Natural killer cell treated with Interleukin-12 subunit alpha and Interleukin-12 subunit beta and Interleukin-15 and Interleukin-18, amount 100 ng/mL, for 72 hours (primary cell): ENCODE measurements at places on chromosomes 2 and 18. TPM values are rescaled to one million over a fixed set of nuclear protein-coding genes. Genes with fewer than 3 reads are reported as not detected.

The INHA gene
- not detected for total RNA-seq

The C2orf80 gene
- not detected for total RNA-seq

The D2HGDH gene
- 36.6 TPM for total RNA-seq

DNA sequence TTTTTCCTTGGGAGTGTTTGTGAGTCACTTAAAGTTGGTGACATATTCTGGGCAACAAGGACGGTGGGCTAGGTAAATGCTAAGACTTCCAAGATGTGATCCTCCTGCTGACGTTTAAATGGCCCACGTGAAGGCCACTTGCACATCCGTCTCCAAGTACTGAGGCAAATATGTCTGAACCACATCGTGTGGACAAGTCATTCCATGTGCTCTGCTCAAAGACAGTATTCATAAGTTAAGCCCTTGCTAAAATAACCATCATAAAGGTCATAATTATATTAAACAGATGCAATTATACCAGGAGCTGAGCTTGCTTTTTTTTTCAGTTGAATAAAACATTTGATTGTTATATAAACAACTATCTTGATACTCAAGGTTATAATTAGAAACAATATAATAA, 44.8 kb downstream of the SPP2 start:
- no peaks in the 10 kb centered on the region for H3K36me3 ChIP-seq
- no peak for DNase-seq
- peaks cover 24% of the 10 kb centered on the region for H3K4me1 ChIP-seq
- no peak overlapping the region for H3K4me3 ChIP-seq
- no peak overlapping the region for H3K27ac ChIP-seq

DNA sequence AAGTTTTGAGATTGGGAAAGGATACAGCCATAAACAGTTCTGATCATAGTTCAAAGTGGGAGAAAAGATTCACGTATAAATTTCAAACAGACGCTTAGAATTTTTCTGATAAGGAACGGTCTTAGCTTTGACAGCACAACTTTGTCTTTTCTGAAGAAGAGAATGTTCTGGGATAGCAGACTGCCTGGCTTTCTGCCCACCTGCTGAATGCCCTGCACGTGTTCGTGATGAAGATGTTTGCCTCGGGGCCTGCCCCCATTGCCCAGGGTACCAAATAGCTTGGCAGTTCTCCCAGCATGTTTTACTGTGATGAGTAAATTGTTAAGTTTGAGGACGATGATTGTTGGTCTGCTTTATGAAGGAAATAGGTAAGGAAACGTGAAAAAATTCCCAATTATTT, 4.6 kb downstream of the MRPL33 start:
- no peak overlapping the region for H3K27ac ChIP-seq
- peaks cover 30% of the 10 kb centered on the region for H3K4me1 ChIP-seq
- peaks cover 37% of the 10 kb centered on the region for H3K36me3 ChIP-seq
- no peaks in the 10 kb centered on the region for H3K27me3 ChIP-seq
- no peak overlapping the region for H3K4me3 ChIP-seq

GRCh38 chr2:101400048-101400447, 12.7 kb upstream of the CREG2 start:
- H3K4me3 ChIP-seq, result no peak overlapping the region
- H3K27ac ChIP-seq, result no peak overlapping the region
- no peak for DNase-seq

DNA sequence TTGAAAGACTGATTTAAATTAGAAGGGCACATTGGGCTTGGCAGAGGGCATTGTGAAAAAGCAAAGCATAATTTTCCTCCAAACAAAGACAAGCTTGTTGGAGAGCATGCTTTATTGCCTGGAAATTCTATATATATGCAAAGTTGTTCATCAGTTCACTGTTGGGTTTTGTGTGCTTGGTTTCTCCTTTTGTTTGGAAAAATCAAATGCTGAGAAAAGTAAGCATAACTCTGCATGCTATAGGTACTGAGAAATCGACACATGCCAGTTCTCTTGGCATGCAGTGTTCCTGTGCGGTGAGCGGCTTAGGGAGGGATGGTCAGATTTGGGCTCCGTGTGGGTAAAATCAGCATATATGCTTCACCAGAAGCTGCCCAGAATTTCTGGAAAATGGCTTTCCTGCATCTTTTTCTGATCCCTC, 161.0 kb downstream of the RAPGEF4 start:
- H3K36me3 ChIP-seq, result no peaks in the 10 kb centered on the region
- no peaks in the 10 kb centered on the region for H3K4me1 ChIP-seq
- no peak overlapping the region for H3K27ac ChIP-seq
- DNase-seq, result no peak
- H3K27me3 ChIP-seq, result peaks cover 25% of the 10 kb centered on the region
- H3K4me3 ChIP-seq, result no peak overlapping the region

DNA sequence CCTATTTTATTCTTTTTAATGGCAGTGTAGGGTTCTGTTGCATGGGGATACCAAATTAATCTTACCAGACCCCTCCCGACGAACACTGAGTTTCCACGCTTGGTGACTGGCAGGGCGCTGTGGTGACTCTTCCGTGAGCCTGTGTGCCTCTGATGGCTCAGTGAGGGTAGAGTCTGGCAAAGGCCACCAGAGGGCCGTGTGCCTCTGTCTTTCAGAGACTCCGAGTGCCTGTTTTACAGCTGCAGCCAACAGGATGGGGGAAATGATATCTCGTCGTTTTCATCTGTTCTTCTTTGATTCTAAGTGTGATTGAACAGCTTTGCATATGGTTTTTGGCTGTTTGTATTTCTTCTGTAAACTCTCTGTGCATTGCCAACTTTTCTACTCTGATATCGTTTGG, 99.8 kb downstream of the ZNF236 start:
- no peaks in the 10 kb centered on the region for H3K27me3 ChIP-seq
- DNase-seq, result no peak
- H3K27ac ChIP-seq, result no peak overlapping the region
- peaks cover 8% of the 10 kb centered on the region for H3K4me1 ChIP-seq

DNA sequence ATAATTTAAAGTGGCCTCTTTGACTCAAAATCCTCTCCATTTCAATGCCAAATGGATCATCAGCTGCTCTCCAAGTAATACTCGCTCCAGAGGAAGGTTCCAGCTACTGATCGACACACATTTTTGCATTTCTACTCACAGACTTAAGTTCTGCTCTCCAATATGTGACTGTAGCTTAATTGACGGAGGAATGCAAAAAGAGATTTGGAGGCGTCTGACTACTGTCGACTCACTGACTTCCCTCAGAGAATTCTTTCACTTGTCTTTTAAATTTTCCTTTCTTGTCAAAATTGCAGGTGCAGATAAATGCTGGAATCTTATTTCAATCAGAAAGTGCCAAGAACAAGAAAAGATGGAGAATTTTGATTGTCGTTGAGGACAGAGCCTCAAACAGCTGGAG, 84.1 kb upstream of the PAPOLG start:
- H3K27me3 ChIP-seq, result no peaks in the 10 kb centered on the region
- no peaks in the 10 kb centered on the region for H3K4me1 ChIP-seq
- H3K36me3 ChIP-seq, result no peaks in the 10 kb centered on the region
- DNase-seq, result no peak
- H3K27ac ChIP-seq, result no peak overlapping the region
- no peak overlapping the region for H3K4me3 ChIP-seq

GRCh38 chr2:159177957-159178356, 108.5 kb downstream of the WDSUB1 start:
- no peaks in the 10 kb centered on the region for H3K27me3 ChIP-seq
- no peak for DNase-seq
- H3K4me3 ChIP-seq, result no peak overlapping the region
- H3K27ac ChIP-seq, result no peak overlapping the region
